Tongue (tissue), 3 donors: ENCODE measurements at places on chromosomes 16 and 17. TPM values are rescaled to one million over a fixed set of nuclear protein-coding genes. Genes with fewer than 3 reads are reported as not detected.

GRCh38 chr17:1390432-1391367 is 9.3 kb downstream of the YWHAE start:
- no peak for DNase-seq

- no peak for DNase-seq
These were observed 7.7 kb upstream of the EPN3 start for GRCh38 chr17:50524838-50525237.

GRCh38 chr17:68344701-68345136 is 53.4 kb downstream of the ARSG start:
- no peak for DNase-seq

- no peak for DNase-seq
These were observed 63.5 kb downstream of the TANC2 start for GRCh38 chr17:63029541-63029940.

- DNase-seq: no peak
These were observed 772 bp upstream of the NUP93 start for GRCh38 chr16:56728980-56729734.

GRCh38 chr17:16155536-16155935 is 59.8 kb downstream of the NCOR1 start:
- DNase-seq: no peak

DNA sequence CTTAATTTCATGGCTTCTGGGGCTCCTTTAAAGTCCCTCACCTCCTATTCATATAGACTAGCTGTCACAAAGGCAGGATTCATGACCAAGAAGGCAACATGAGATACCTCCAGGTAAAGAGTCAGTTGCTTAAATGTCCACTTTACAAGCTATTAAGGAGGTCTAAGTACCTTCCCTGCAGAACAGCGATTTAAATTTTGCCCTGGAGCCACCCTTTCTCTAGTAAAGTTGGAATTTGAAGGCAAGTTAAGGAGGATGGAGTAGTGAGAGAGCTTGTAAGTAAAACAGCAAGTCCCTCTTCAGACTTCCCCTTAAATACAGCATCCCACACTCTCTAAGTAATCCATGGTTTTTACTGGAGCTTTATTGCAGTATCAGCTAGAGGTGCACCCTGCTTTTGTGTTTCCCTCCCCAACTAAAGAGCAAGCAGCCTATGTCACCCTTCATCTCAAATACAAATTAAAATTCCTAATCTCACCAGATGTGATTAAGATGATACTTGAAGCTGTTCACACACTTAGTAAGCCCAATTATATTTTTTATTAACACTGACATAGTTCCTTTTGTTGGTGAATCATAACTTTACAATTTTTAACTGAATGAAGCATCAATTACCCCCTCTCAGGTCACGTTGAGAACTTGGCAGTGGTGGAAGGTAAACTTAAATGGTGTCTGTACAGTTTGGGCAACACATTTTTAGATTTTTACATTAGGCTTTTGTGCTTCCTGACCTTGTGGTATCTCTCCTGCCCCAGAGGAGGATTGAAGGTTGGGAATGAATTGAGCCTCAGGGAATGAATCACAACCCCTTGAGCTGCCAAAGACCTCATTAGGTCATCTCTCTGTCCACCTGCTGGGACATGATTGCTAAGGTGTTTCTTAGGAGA is 108.9 kb downstream of the TANGO6 start:
- no peak for DNase-seq

GRCh38 chr17:29163563-29163962 is 16.6 kb downstream of the MYO18A start:
- no peak for DNase-seq

DNA sequence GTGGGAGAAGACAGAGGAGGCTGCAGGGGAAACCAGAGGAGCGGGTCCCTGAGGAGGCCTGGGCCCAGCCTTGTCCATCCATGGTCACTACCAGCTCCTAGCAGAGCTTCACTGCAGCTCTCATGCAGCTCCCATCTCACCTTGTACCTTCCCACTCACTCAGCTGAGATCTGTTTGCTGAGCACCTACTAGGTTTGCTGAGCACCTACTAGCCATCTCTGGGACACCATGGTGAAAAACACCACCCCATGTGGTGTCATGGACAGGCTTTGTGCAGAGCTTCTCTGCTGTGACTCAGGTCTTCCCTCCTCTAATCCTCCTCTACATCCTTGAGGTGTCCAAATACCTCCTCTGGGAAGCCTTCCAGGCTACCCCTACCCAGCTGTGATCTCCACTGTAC is 58.6 kb downstream of the ENGASE start:
- DNase-seq: no peak

Gene PYDC1
- not detected for total RNA-seq

Gene CFDP1
- total RNA-seq: 66.5 TPM

Gene IGF2BP1
- total RNA-seq: 4.5 TPM
